ENCODE measurements at places on chromosomes 6 and 20.

DNA sequence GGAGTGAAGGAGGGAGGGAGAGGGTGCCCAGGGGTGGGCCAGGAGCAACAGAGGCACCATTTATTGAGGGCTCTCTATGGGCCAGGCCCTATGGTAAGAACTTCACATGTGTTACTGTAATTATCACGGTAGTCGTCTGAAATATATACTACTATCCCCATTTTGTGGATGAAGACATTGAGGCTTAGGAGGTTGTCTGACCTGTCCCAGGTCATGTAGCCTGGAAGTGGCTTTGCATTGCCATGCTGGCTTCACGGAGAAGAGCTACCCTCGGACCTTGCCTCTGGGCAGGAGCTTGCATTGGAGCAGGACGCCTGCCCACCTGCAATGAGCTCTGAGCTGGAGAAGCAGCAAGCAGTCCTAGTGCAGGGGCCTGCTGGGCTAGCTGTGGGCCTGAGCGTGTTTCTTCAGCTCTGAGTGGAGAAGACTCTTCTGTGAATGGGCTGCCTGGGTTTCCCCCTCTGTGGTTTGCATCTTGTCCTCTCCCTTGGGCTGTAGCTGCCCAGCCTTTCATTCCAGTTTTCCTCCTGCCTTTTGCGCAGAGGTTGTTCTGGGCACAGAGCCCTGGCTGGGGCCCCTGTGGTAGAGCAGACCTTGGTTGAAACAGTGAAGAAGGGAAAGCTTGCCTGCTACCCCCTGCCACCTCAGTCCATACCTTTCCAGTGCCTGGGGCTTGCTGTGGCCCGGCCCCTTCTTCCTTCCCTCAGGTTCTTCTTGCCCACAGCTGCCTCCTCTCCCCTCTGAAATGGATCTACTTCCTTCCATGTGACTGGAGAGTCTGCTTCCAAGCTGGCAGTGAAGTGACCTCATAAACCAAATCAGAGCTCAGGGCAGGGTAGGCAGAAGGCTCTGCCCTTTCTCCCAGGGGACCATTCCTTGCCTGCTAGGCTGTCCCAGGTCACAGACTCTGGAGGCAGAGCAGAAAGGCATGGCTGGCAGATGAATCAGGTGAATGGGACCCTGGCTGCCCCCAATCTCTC is 24.1 kb upstream of the SRF start:
- no peak for DNase-seq

DNA sequence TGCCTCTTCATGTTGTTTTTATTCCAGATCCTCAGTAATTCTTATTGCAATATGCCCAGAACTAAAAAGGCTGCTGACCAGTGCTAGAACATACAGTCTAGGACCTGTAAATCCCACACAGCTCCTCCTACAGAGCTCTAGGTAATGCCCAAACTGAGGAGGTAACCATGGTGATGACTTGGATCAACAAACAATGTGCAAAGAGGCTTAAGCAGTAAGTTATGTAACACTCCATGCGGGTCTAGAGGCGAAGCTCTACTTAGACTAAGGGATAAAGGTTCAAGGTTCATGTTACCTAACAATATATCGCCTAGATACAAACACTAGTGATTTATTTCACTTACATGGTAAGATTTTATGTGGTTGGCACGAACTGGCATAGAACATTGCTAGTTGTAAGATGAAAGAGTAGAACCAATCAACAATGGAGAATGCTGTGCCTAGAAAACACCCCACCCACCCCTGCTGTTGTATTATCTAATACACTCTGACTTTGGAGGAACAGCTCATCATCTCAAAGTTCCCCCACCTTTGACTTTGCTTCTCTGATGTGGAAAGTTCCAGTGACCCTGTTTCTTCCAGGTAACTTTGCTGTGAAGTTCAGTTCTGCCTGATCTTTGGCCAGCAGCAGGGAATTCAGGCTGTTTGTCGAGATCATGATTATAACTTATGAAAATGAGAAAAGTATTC is 242.4 kb downstream of the ALDH8A1 start:
- DNase-seq, result no peak

- no peak for DNase-seq
These were observed 307.2 kb upstream of the THEMIS start for GRCh38 chr6:128208078-128208477.

DNA sequence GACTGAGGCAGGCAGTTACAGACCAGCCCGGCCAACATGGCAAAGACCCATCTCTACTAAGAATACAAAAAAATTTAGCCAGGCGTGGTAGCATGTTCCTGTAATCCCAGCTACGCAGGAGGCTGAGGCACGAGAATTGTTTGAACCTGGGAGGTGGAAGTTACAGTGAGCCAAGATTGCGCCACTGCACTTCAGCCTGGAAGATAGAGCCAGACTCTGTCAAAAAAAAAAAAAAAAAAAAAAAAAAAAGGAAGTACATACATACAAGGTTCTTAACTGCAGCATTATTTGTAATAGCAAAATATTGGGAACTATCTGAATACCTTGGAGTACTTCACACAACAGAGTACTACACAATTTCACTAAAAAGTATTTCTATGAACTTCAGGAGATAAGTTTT is 183.5 kb upstream of the OLIG3 start:
- DNase-seq, result no peak

- DNase-seq, result no peak
These were observed 66.8 kb upstream of the THEMIS start for GRCh38 chr6:127967708-127968107.

DNA sequence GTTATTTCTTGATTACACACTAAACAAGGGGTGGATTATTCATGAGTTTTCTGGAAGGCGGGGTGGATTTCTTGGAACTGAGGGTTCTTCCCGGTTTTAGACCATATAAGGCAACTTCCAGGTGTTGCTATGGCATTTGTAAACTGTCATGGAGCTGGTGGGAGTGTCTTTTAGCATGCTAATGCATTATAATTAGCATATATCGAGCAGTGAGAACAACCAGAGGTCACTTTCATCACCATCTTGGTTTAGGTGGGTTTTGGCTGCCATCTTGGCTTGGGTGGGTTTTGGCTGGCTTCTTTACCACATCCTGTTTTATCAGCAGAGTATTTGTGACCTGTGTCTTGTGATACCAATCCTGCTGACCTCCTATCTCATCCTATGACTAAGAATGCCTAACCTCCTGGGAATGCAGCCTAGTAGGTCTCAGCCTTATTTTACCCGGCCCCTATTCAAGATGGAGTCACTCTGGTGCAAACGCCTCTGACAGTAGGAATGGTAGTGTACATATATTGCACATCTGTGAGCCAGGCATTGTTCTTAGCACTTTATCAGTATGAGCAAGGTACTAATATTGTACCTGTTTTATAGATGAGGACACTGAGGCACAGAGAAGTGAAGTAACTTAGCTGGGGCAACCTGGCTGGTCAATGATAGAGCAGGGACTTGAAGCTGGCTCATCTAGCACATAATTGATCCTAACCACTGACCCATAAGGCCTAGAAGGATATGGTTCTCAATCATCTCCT is 203.7 kb downstream of the NFATC2 start:
- no peak for DNase-seq

- DNase-seq, result peak; percentile 71
These were observed 1.5 kb downstream of the COL12A1 start for GRCh38 chr6:75204217-75204958.

DNA sequence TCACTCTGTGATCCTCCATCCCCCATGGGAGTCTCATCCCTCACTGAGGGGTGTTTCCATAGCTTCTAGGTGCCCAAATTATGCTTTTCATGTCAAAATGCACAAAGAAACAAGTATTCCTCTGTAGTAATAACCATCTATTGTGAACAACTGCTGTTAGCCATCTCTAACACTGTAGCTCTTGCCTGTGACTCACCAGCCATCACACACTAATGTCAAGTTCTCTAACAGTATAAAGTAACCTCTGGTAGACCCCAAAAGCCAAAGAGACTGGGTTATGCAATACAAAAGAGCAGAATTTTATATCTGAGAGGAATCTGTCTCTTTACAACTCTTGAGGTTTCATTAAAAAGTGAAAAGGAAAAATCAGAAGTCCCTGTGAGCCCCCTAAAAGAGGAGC is 25.4 kb upstream of the IYD start:
- DNase-seq, result no peak

All from SJSA1 (cell line).